ENCODE measurements at places on chromosomes 13 and 19.
A peak's percentile ranks its signal among the peaks of the same experiment; 100 is the strongest.

GRCh38 chr19:43474986-43475705 is 9.7 kb upstream of the LYPD3 start:
- H3K36me3 ChIP-seq = peaks cover 10% of the 10 kb centered on the region
- H3K27me3 ChIP-seq = no peaks in the 10 kb centered on the region
- DNase-seq = peak; percentile 98
- H3K4me1 ChIP-seq = peaks cover 40% of the 10 kb centered on the region

DNA sequence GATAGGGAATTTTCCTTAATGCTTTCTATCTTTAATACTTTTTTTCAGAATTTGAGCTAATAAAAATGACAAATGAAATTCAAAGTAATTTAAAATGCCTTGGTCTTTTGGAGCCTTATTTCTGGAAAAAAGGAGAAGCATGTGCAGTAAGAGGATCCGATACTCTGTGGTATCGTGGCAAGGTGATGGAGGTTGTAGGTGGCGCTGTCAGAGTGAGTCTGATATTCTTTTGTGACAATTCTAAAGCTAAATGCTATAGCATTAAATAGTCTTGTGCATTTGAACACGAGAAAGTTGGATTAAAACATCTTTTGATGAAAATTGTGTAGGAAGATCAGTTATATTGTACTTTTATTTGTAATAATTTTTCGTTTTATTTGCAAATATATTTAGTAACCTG is 95.0 kb downstream of the RNF17 start:
- no peaks in the 10 kb centered on the region for H3K4me1 ChIP-seq
- H3K27me3 ChIP-seq = no peaks in the 10 kb centered on the region
- no peak overlapping the region for H3K27ac ChIP-seq

- peaks cover 38% of the 10 kb centered on the region for H3K4me1 ChIP-seq
- no peaks in the 10 kb centered on the region for H3K36me3 ChIP-seq
- peaks cover 5% of the 10 kb centered on the region for H3K27me3 ChIP-seq
- H3K4me3 ChIP-seq = peak overlapping the region; percentile 77
Measured at GRCh38 chr19:14073261-14073924, 807 bp downstream of the MISP3 start.

GRCh38 chr19:51110666-51110971 is 2.4 kb upstream of the CTU1 start:
- no peak overlapping the region for H3K27ac ChIP-seq
- peaks cover 48% of the 10 kb centered on the region for H3K4me1 ChIP-seq
- no peaks in the 10 kb centered on the region for H3K36me3 ChIP-seq
- H3K27me3 ChIP-seq = no peaks in the 10 kb centered on the region
- no peak for DNase-seq
- H3K4me3 ChIP-seq = no peak overlapping the region

- H3K4me3 ChIP-seq = no peak overlapping the region
- no peak for DNase-seq
- no peak overlapping the region for H3K27ac ChIP-seq
Measured at GRCh38 chr13:112064222-112064621, 2.7 kb upstream of the SOX1 start.

GRCh38 chr13:92941167-92941566 is 285.4 kb upstream of the GPC6 start:
- H3K27me3 ChIP-seq = no peaks in the 10 kb centered on the region
- no peaks in the 10 kb centered on the region for H3K4me1 ChIP-seq
- no peak overlapping the region for H3K4me3 ChIP-seq
- no peaks in the 10 kb centered on the region for H3K36me3 ChIP-seq

DNA sequence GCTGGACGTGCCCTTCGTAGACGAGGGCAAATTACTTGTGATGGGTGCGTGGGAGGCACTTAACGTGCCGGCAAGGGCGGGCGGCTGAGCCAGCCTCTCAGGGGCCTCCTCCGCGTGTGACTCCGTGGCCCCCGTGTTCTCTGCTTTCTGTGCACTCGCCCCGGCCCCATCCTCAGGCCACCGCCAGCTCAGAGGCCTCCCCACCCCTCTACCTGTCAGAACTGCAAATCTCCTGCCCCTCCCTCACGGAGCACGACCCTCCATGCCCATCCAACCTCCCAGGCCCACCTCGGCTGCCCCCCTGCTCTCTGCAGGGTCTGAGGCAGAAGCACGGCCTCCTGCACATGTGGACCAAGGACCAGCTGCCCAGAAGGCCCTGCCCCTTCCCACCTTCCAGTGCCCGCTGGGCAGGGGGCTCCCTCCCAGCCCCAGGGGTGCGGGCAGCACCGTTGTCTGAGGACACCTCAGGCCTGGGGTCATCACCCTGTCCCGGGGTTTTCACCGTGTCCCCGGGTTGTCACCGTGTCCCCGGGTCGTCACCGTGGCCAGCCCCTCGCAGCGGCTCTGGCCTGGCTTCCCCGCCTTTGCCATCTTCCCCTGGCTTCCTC is 44.5 kb downstream of the TMEM255B start:
- H3K27ac ChIP-seq = no peak overlapping the region
- no peak for DNase-seq
- H3K4me1 ChIP-seq = no peaks in the 10 kb centered on the region
- no peaks in the 10 kb centered on the region for H3K27me3 ChIP-seq
- no peak overlapping the region for H3K4me3 ChIP-seq

DNA sequence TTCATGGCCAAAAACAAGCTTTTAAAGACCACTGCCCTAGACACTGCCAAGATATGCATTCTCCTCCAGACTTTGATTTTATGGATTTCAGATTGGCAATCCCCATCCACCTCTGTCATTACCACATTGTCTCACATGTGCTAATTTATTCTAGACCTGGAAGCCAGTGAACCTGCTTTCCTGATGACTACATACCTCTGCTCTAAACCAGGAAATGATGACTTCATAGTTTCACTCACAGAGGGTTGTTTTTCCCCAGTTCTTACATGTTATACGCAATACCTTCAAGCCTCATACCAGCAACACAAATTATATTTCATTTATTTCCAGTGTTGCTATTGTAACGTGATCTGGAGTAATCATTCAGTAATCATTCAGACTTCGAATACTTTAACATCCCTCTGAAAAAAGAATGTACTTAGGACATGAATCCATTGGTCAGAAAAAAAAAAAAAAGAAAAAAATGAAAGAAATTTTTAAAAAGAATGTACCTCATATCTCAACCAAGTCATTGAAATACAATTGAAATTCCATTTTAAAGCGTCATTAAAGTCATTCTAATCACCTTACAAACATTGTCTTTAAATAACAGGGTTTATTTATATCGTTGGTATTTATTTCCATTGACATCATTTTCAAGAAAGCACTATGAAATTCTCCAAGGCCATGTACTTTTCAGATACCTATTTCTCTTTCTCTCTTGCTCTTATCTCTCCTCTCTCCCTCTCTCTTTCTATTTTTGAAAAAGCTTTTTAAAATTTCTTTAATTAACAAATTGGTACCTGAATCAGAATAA is 33.4 kb upstream of the KLF5 start:
- H3K27ac ChIP-seq = no peak overlapping the region
- no peaks in the 10 kb centered on the region for H3K4me1 ChIP-seq
- no peaks in the 10 kb centered on the region for H3K27me3 ChIP-seq
- no peak overlapping the region for H3K4me3 ChIP-seq
- H3K36me3 ChIP-seq = no peaks in the 10 kb centered on the region
- no peak for DNase-seq

DNA sequence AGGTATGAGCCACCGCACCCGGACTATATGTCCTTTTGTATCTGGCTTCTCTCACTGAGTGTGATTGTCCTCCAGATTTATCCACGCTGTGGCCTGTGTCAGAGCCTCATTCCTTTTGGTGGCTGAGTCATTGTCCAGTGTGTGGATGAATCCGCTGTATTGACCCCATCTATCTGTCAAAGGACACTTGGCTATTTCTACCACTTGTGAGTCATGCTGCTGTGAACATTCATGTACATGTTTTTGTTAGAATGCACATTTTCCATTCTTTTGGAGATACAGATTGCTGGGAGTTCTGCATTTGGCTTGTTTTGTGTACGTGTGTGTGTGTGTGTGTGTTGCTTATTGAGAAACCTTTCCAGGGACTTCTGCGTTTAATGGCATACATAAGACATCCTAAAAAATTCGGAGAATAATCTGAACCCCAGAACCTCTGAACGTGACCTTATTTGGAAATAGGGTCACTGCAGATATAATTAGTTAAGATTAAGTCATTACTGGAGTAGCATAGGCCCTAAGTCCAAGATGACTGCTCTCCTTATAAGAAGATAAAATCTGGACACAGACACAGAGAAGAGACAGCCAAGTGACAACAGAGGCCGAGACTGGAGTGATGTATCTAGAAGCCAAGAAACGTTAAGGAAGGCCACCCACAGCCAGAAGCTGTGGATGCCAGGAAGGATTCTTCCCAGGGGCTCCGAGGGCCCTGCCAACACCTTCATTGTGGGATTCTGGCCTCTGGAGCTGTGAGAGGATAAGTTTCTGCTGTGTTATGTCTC is 4.9 kb upstream of the GIPC3 start:
- H3K27me3 ChIP-seq = no peaks in the 10 kb centered on the region
- H3K4me1 ChIP-seq = peaks cover 4% of the 10 kb centered on the region
- no peak overlapping the region for H3K27ac ChIP-seq
- no peak overlapping the region for H3K4me3 ChIP-seq
- no peaks in the 10 kb centered on the region for H3K36me3 ChIP-seq

DNA sequence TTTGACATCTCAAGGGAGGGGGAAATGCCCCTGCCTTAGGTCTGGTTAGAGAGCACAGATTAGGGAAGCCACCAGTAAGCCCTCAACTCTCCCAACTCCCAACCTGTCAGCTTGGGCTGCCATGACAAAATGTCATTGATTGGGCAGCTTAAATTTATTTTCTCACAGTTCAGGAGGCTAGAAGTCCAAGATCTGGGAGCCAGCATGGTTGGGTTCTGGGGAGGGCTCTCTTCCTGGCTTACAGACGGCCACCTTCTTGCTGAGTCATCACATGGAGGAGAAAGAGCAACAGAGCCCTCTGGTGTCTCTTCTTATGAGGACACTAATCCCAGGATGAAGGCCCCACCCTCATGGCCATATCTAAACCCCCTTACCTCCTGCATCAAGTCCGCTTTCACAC is 24.2 kb downstream of the C19orf12 start:
- no peaks in the 10 kb centered on the region for H3K36me3 ChIP-seq
- no peaks in the 10 kb centered on the region for H3K27me3 ChIP-seq
- peaks cover 23% of the 10 kb centered on the region for H3K4me1 ChIP-seq
- no peak overlapping the region for H3K27ac ChIP-seq

GRCh38 chr13:34419025-34419424 is 523.0 kb upstream of the NBEA start:
- no peak overlapping the region for H3K27ac ChIP-seq
- H3K4me3 ChIP-seq = no peak overlapping the region
- no peaks in the 10 kb centered on the region for H3K4me1 ChIP-seq
- no peak for DNase-seq
- no peaks in the 10 kb centered on the region for H3K36me3 ChIP-seq

GRCh38 chr19:11984986-11985385 is 20.1 kb downstream of the ZNF763 start:
- no peaks in the 10 kb centered on the region for H3K36me3 ChIP-seq
- peaks cover 2% of the 10 kb centered on the region for H3K27me3 ChIP-seq
- peak; percentile 28 for DNase-seq
- peaks cover 21% of the 10 kb centered on the region for H3K4me1 ChIP-seq
- H3K4me3 ChIP-seq = no peak overlapping the region

GRCh38 chr13:52067237-52067636 is 42.7 kb downstream of the UTP14C start:
- H3K4me1 ChIP-seq = no peaks in the 10 kb centered on the region
- H3K4me3 ChIP-seq = no peak overlapping the region
- H3K27ac ChIP-seq = no peak overlapping the region
- DNase-seq = no peak
- no peaks in the 10 kb centered on the region for H3K36me3 ChIP-seq
- peaks cover 4% of the 10 kb centered on the region for H3K27me3 ChIP-seq

GRCh38 chr19:35144600-35145436 is 1.8 kb downstream of the FXYD7 start:
- no peak for DNase-seq
- peaks cover 50% of the 10 kb centered on the region for H3K4me1 ChIP-seq
- H3K4me3 ChIP-seq = no peak overlapping the region

- no peak overlapping the region for H3K4me3 ChIP-seq
- H3K36me3 ChIP-seq = no peaks in the 10 kb centered on the region
- H3K27me3 ChIP-seq = peaks cover 38% of the 10 kb centered on the region
- no peak for DNase-seq
Measured at GRCh38 chr19:15769586-15769985, 17.9 kb upstream of the OR10H5 start.

GRCh38 chr13:61029064-61029463 is 386.6 kb downstream of the PCDH20 start:
- DNase-seq = no peak
- H3K27me3 ChIP-seq = no peaks in the 10 kb centered on the region
- H3K27ac ChIP-seq = no peak overlapping the region

GRCh38 chr19:45599286-45599685 is 2.7 kb downstream of the GPR4 start:
- no peak overlapping the region for H3K27ac ChIP-seq
- DNase-seq = no peak
- peaks cover 23% of the 10 kb centered on the region for H3K4me1 ChIP-seq
- no peaks in the 10 kb centered on the region for H3K36me3 ChIP-seq
- H3K4me3 ChIP-seq = no peak overlapping the region

DNA sequence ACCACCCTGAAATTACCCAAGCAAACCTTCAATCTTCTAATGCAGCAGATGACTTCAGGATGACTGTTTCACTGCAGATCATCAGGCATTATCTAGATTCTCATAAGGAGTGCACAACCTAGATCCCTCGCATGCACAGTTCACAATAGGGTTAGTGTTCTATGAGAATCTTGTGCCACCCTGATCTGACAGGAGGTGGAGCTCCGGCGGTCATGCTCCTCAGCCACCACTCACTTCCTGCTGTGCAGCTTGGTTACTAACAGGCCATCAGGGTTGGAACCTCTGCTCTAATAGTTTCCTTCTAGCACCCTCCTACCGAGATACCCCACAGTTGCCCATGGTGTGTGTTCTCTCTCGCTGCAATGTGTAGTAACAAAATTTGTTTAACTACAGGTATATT is 442.8 kb downstream of the FGF14 start:
- peaks cover 3% of the 10 kb centered on the region for H3K27me3 ChIP-seq
- H3K36me3 ChIP-seq = no peaks in the 10 kb centered on the region
- H3K4me1 ChIP-seq = no peaks in the 10 kb centered on the region
- DNase-seq = no peak
- H3K27ac ChIP-seq = no peak overlapping the region

DNA sequence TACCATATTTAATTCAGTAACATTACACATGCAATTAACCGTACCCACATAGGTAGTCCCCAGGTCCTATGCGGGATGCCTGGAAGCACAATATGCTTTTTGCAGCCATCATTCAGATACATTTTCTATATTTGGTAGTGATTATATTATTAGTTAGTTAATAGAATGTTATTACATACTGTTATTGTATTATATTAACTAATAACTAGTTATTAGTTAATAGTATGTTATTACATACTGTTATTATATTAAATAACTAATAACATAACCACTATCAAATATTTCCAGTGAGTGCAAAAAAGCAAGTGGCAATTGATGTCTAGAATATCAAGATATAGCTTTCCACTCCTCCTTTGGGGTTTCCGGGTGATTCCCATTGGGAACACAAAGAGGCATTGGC is 45.5 kb upstream of the CYP2A7 start:
- no peaks in the 10 kb centered on the region for H3K4me1 ChIP-seq
- no peak overlapping the region for H3K4me3 ChIP-seq
- DNase-seq = no peak
- peaks cover 3% of the 10 kb centered on the region for H3K27me3 ChIP-seq
- no peaks in the 10 kb centered on the region for H3K36me3 ChIP-seq
- H3K27ac ChIP-seq = no peak overlapping the region
